ENCODE measurements at places on chromosomes 7 and 10.

DNA sequence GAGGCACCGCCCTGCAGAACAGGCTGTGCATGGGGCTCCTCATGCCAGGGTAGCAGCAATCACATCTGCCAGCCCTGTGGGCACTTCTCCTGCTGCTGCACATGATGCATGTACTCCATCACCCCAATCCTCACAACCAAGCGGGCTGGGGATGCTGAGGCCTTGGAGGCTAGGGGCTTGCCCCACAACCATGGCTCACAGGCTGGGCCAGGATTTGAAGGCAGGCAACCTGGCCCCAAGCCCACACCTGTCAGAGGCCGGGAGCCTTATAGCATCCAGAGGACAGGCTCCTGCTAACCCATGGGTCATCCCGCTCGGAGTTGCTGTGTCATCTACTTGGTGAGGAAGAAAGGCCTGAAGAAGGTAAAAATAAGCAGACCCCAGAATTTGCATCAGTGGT, 2.2 kb downstream of the POLM start:
- no peak for DNase-seq

- no peak for DNase-seq
Measured at GRCh38 chr10:100710151-100710871, 35.1 kb upstream of the PAX2 start.

DNA sequence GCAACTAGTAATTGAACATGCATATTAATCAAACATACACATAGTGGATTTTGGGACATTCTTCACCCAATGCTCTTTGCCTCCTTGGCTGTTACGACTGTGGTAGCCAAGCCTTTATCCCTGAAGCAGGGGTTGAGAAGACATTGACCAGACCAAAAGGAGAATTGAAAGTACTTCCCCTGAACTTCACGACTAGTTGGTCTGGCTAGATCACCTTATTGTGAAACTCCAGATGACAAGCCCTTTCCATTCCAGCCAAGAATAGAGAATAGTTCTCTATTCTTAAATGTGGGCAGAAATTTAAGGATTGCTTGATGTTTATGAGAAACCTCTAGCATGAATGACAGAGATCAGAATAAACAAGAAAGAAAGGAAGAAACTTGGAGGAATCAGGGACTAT, 97.0 kb downstream of the LRMDA start:
- DNase-seq = no peak

GRCh38 chr10:109374215-109374614, 549.1 kb downstream of the XPNPEP1 start:
- DNase-seq = peak; percentile 85

GRCh38 chr7:144885478-144885877, 49.6 kb upstream of the TPK1 start:
- no peak for DNase-seq
